ENCODE measurements at places on chromosomes 12 and 14.

GRCh38 chr12:80565271-80565670 lies 121.2 kb downstream of the PTPRQ start:
- no peak for DNase-seq

- no peak for DNase-seq
Observed at GRCh38 chr14:90791486-90791885, 24.7 kb downstream of the TTC7B start.

GRCh38 chr14:32472512-32473463 lies 143.7 kb downstream of the AKAP6 start:
- DNase-seq: no peak

DNA sequence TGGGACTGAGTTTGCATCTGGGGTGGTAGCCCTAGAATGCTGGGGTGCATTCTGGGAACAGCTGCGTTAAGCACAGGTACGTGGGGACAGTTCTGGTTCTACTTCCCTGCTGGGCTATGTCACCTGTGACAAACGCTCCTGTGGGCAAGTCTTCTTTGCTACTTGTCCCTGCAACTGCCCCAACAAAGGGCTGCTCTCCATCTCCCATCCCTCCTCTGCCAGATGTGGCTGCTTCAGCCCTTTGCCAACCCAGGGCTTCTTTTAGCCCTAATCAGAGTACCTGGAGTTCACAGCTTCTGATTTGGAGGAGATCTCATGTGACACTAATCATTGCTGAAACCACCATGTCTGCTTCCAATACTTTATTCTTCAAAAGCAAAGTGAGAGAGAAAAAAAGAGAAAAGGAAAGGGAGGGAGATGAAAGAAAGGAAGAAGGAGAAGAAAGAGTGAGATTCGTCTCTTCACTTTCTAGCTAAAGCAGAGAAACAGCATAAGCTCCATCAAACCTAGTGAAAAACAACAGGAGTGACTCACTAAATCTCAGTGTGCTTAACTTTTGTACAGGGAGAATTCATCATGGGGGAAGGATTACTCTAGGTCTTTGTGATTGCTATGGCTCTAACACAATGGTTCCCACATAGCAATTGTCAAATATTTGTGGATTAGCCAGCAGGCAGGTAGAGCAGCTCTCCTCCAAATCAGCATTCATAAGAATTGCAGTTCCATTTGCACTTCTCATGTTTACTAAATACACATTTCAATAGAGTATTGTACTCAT lies 174.8 kb downstream of the LRIG3 start:
- DNase-seq: no peak

DNA sequence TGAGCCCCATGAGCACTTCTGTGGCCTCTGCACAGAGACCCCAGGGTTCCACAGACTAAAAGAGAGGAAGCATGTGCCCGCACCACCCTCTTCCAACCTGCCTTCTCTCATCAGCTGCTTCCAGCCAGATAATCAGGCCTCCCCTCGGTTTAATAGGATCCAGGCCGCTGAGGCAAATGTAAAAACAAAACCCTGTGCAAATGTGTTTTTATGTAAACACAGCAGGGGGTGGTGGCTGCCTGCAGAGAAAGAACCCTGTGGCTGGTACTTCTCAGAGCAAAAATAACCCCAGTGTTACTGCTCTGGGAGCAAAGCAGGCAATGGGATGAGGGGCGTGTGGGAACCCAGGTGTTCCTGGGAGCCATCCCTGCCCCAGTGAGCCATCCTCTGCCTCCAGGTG lies 46.2 kb downstream of the WSCD2 start:
- peak; percentile 36 for DNase-seq

- no peak for DNase-seq
Observed at GRCh38 chr12:102592134-102592533, 111.8 kb upstream of the IGF1 start.

DNA sequence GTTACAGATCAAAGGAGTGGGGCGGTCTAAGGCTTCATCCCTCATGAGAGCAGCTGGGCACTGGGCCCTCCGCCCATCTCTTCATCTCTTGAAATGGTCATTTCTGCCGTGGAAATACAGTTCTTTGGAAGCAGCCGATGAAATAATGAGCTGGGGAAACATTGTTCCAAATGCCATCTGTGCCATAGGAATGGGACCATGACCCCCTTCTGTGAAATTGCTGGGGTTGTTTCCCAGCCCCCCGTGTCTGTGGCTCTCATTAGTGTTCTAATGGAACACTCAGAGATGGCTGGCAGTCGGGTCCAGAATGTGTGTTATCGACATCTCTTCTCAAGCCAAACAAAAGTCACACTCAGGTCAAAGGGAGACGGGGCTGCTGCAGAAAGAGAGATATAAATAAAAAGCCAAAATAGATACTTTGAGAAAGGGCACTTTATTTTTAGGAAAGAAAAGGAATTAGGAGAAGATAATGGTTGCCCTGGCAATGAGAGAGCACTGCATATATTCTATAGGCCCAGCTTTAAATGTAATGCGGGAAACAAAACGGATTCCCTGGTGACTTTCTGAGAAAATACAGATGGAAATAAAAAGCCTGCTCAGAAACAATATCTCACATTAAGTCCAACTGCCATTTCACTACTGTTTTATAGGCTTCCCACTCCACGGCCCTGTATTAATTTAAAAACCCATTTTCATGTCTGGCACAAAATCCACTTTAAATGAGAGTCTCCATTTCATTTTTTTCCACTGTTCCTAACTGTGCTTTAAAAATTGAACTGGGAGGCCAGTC lies 107.1 kb downstream of the TTC8 start:
- DNase-seq: no peak

- DNase-seq: no peak
Observed at GRCh38 chr14:77123381-77124325, 17.9 kb downstream of the ZDHHC22 start.

- no peak for DNase-seq
Observed at GRCh38 chr14:99481745-99482099, 513 bp downstream of the CCNK start.

GRCh38 chr14:42420071-42420470 lies 813.4 kb downstream of the LRFN5 start:
- no peak for DNase-seq

- no peak for DNase-seq
Observed at GRCh38 chr14:54221432-54221803, 175.4 kb upstream of the CDKN3 start.

DNA sequence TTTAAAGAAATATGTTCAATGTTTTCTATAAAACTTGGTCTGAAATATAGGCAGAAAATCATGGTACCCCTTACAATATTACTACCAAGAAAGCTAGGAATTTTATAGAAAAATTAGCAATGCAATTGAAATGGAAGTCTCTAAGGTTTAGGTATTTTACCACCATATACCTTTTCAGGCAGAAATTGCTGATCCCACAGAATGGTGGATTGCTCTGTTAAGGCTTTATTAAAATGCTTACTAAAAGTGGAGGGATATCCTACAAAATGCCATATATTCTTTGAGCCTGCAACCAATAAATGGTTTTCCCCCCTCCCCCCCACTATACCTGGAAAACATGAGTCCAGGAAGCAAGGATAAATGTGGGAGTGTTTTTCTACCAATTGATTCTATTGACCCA lies 718.1 kb upstream of the NOVA1 start:
- DNase-seq: no peak

DNA sequence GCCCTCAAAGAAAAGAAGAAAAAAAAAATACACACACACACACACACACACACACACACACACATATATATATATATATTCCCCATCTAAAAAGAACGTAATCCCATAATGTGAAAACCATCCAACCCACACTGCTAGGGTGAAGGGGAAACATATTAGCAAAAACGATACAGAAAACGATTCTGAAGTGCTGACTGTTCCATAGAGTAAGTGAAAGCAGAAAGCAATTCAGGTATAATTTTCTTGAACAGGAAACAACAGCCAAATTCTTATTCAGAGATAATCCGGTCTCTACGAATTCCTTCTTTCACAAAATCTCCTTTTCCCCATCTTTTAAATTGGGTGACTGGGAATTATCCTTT lies 393.5 kb downstream of the NOVA1 start:
- no peak for DNase-seq

- no peak for DNase-seq
Observed at GRCh38 chr12:28253161-28253641, 62.9 kb downstream of the CCDC91 start.

GRCh38 chr14:37620856-37621255 lies 25.4 kb downstream of the TTC6 start:
- DNase-seq: no peak

DNA sequence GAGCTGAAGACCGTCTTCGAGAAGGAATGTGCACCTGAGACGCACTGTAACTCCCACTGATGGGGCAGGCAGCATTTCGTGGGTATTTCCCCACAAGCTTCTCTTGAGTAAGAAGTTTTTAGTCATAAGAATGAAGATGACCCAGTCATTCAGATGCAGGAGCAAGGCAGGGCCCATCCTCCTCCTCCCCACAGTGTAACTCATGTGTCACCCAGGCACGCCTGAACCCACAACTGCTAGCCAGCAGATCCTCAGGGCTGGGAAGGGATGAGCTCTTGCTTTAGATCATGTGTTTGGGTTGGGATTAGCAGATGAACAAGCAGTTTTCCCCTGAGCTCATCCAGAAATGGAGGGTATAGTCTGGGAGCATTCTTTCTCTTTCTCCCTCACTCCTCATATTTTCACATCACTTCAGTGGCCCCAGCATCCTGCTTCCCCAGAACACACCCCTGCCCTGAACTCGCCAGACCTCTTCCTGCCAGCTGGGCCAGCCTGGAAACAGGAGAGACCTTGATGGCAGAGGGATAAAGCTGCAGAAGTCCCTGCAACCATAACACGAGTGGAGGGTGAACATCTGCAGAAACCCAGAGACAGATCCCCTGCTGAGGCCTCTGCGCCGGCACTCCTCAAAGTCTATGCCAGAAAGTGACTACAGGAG lies 73.3 kb downstream of the B4GALNT3 start:
- no peak for DNase-seq

- DNase-seq: no peak
Observed at GRCh38 chr12:72133497-72134055, 138.6 kb upstream of the TRHDE start.

DNA sequence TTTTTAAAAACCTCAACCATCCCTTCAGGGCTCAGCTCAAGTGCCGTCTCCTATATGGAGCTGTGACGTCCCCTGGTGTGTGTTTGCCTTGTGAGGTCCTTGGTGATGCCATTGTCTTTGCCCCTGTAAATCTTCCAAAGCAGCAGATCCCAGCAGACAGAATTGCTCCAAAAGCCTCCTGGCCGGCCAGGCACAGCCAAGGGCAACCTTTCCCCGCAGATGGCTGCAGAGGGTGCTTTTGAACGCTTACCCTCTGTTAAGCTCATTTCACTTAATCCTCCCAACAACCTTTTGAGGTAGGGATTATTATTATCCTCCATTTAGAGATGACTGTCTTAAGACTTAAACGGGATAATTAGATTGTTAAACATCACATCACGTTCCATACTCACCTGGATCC lies 51.4 kb downstream of the RFX4 start:
- no peak for DNase-seq

DNA sequence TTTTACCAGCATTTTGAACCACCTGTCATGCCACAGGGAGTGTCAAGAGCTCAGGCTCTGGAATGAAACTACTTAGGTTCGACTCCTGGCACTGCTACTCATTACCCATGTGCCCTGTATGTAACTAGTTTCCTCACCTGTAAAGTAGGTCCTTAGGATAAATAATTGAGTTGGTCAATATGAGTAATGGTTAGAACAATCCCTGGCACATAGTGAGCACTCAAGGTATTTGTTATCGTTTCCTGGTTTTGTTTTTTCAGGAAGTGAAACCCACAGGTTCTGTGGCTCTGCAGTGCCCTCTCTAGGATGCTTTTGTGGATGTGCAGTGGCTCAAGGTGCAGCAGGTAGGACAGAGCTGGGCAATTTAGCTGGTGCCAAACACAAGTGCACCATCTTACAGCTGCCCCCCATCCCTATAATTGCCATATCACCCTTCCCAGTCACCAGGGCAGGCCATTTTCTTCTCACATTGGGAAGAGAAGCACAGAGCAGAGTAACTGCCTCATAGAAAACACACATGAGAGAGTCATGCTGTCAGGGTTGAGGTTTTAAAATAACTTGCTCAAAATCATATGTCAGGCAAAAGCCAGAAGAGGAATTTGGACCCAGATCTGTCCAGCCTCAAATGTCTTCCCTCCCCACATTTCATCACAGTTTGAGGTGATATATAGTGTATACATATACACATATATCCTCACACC lies 297.5 kb downstream of the RPAP3 start:
- DNase-seq: no peak

- DNase-seq: no peak
Observed at GRCh38 chr14:90275820-90276219, 19.5 kb downstream of the PSMC1 start.

DNA sequence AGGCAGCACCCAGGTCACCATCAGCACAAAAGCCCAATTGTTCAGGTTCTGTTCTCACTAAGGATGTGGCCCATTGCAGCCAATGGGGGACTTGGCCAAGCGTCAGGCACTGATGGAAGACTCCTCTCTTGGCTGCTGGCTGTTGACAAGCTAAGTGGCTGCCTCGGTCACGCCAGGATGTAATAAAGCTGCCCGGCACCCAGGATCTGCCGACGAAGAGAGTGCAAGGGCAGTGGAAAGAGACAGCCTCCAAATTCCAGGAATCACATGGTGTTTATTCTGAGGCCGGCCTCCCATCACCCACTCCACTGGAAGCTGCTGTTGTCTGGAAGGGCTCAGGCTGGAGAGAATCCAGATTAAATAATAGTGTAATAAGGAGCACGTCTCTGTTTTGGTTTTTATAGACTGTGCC lies 451.8 kb upstream of the TBX3 start:
- no peak for DNase-seq
